Right renal cortex interstitium (tissue), 3 donors: ENCODE measurements at places on chromosomes 6 and 20. TPM values are rescaled to one million over a fixed set of nuclear protein-coding genes. Genes with fewer than 3 reads are reported as not detected.

DNA sequence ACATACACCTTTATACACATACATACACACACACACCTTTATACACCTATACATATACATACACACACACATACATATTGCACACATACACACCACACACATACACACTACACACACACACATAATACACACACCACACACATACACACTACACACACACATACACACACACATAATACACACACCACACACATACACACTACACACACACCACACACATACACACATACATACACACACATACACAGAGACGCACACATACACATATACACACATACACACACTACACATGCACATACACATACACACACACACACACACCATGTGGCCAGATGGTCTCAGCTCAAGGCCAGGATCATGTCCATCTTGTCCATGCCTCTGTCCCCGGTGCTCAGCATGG is 25.7 kb downstream of the BPIFB1 start:
- DNase-seq = no peak

GRCh38 chr20:53030061-53030460 is 57.9 kb downstream of the TSHZ2 start:
- no peak for DNase-seq

DNA sequence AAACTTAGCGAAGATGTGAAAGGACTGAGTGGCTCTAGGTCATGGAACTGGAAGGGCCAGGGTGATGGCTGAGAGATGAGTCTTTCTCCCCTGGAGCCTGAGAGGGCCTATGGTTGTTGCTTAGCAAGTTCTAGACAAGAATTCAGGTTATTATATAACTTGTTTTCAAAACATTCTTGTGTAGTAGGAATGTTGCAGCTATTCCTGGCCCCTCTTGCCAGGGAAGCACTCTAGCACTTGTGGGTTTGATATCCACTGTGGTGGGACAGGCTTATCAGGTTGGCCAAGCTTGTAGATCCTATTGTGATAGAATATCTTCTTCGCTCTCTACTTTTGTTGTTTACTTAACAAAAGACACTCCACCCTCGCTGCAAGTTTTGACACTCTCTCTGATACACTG is 211.8 kb upstream of the CITED2 start:
- no peak for DNase-seq

- DNase-seq = no peak
Measured at GRCh38 chr6:42899871-42900270, 16.0 kb upstream of the PTCRA start.

- no peak for DNase-seq
Measured at GRCh38 chr6:155078331-155078745, 83.2 kb downstream of the TIAM2 start.

DNA sequence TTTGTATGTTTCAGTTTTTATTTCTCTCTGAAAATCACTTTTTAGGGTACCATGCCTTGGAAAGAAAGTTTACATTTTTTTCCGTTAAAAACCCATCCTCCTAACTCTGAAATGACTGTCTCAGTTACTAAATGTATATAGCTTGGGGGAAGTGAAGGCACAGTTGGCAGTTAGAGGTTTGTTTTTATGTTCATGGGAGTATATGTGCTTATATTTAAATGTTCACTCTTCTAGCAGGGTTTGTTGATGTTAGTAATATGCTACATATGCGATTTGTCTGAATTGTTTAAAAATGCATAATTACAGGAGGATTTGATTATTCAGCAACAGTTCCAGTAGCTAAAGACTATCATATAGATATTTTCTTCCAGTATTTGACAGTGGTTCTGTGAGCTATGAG is 31.1 kb downstream of the CDKAL1 start:
- no peak for DNase-seq

GRCh38 chr6:83927470-83927869 is 68.0 kb downstream of the CYB5R4 start:
- no peak for DNase-seq

DNA sequence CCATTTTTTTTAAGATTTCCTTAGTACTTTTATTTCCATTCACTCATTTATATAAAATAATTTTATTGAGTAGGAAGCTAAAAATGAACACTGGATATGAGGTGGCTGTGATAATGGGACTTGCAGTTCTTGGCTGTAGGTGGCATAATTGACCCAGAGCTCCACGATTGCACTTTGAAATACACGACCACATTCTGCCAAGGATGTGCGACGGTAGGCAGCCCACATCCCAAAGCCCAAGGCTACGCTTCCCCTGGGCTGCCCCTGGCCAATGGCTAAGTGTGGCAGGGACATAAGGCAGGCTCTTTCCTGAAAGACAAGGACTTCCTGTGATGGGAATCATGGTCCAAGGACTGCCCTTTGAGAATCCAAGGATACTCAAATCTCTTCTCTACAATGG is 43.7 kb upstream of the ADTRP start:
- DNase-seq = no peak

DNA sequence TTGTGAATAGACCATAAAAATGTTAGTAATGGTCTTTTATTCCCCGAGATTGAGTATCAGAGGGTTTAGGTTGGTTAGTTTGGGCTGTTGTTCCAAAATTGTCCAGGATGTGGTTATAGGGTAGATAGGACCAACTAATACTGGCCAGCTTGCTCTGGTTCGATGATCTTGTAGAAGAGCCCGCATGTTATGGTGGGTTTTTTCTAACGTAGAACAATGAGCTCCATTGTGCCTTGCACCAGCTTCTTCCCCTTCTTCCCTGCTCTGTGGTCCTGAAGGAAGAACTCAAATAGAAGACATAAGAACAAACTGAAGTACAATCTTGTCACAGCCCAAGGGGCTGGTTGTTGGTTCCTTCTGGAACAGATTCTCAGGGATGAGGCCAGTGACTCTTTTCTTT is 70.5 kb downstream of the RREB1 start:
- no peak for DNase-seq

DNA sequence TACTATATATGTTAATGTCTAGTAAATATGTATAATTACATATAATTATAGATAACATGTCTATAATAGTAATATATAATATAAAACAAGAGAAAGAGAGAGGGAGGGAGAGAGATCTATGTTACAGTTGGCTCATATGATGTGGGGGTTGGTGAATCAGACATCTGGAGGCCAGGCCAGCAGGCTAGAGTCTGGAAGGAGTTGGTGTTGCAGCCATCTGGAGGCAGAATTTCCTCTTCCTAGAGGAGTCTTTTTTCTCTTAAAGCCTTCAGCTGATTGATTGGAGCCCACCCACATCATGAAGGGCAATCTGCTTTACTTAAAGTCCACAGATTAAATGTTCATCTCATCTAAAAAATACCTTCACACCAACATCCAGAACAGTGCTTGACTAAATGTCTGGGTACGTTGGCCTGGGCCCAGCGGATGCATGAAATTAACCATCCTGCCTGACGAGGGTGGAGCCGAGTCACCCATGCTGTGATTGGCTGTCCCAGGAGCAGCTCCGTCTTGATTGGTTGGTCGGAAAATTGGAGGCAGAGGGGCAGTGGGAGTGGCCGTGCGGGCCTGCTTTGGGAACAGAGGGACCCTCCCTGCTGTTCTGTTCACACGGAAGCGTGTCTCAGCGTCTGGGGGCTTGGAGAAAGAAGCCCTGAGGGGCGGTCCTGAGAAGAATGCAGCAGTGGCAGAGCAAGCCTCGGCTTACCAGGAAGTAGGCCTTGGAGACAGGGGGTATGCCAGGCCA is 392.4 kb downstream of the QKI start:
- DNase-seq = no peak

DNA sequence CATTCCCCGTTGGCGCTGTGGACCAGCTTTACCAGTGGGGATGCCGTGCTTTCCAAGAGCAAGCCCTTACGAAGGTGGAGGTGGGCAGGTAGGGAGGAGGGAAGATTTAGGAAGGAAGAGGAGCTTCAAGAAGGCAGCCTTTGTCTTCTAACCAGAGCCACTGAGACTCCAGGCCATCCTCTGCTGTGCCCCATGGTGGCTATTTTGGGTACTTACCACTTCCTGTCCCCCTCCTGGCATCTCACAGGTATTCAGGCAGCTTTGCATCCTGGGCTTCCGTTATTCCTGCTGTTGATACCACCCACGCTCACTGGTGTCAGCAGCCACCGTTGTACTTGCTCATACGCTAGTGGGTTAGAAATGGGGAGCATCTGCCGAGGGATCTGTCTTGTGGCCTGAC is 22.9 kb downstream of the ERMARD start:
- no peak for DNase-seq

- no peak for DNase-seq
Measured at GRCh38 chr6:112502351-112503090, 155.4 kb downstream of the RFPL4B start.

DNA sequence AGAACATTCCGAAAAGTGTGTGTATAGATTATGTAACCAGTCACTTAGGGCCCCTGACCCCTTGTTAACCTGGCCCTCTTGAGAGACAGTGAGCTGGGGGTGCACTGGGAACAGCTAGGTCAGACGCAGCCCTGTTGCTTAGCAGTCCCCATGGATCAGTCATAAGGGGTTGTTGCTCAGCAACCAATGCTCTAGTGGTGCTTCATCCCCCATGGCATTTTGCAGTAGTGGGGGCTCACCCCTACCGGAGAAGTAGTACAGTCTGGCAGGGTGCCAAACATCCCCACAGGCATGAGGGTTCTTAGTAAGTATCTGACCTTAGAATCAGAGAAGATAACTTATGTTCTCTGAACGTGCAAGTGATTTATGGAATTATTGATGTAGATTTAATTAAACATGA is 12.3 kb downstream of the PKIB start:
- no peak for DNase-seq

DNA sequence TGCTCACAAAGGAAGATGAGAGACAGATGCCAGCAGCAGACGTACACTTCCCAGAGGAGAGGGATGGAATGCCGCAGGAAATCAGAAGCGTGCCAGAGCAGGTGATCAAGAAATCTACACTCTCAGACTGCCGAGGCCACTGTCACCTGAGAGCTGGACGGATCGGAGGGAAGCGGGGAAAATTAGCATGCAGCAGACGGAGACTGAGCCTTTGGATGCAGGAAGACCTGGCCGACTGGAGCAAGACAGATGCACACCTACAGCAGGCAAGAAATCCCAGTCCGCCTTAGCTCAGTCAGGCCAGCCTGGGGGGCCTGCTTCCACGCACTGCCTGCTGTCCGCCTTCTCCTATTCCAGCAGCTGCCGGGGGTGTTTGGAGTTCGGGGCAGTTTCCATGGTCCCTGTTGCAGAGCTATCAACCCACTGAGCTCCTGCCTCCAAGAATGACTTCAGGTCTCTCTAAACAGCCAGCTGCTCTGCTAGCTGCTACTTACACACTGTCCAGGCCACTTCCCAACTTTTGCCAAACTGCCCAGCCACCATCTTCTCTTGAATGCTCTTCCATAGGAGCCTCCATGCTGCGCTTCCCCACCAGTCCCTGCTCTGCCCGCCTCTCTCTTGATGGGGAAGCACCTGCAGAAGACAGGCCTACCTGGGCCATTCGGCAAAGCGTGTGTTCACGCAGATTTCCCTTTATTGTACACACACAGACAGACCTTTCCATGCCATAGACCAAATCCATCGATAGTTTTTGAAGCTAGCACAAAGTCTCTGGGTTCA is 368.5 kb downstream of the ZFAND3 start:
- DNase-seq = no peak

GRCh38 chr6:14765106-14765505 is 480.8 kb upstream of the JARID2 start:
- no peak for DNase-seq

DNA sequence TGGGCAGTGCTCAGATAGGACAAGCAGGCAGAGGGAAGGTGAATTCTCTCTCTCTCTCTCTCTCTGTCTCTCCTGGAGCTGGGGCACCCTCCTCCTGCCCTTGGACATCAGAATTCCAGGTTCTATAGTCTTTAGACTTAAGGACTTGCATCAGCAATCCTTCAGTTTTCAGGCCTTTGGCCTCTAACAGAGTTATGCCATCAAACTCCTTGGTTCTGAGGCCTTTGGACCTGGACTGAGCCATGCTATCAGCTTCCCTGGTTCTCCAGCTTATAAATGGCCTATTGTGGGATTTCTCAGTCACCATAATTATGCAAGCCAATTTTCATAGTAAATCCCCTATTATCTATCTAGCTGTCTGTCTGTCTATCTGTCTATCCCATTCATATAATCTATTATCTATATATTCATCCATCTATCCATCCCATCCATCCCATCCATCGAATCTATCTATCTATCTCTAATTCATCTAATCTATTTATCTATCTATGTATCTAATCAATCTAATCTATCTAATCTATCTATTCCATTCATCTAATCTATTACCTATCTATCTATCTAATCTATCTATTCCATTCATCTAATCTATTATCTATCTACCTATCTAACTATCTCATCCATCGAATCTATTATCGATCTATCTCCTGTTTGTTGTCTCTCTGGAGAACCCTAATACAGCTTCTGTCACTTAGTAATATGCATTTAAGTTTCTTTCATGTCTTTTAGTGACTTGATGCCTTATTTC is 48.2 kb upstream of the HIVEP1 start:
- DNase-seq = no peak

DNA sequence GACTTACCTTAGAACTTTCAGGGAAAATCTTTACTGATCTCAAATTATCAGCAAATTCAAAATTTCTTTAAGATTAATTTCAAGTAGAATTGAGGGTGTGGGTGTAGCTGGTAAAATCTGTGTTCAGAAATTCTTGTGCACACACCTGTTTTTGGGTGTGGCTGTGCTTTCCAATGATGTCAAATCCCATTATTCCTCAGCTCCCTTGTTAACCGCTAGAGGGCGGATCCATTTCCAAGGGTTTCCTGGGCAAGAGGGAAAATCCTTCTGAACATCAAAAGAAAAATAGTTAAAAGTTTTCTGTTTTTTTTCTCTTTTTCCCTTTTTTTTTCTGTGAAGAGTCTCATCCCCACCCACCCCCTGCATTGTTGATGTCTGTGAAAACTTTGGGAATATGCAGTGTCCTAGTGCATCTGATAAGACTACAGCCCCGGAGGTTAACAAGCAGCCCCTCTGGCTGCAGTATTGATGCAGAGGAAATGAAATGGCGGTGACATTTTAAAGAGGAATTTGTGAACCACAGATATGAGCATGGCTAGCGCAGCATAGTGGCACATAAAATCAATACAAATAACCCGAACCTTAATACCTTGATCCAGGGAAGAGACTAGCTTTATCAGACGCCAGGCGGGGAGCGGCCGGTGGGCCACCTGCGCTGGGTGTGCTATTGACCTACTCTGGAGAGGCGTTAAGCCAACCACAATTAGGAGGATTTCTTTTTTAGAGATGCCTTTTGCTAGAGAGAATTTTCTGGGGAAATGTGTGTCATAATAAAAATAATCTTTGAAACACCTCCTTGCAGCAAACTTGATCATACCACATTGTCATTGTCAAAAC is 130.9 kb downstream of the FOXA2 start:
- no peak for DNase-seq

- DNase-seq = no peak
Measured at GRCh38 chr20:41927655-41928054, 309.5 kb upstream of the CHD6 start.

Gene OOEP
- polyA plus RNA-seq = not detected

Gene IRF4
- polyA plus RNA-seq = 0.11 TPM

Gene SLC29A1
- polyA plus RNA-seq = 33.0 TPM

Gene BHLHE23
- polyA plus RNA-seq = not detected

Gene HLA-DPA1
- 14.2 TPM for polyA plus RNA-seq

Gene CST1
- not detected for polyA plus RNA-seq

Gene MAS1L
- not detected for polyA plus RNA-seq
